ENCODE measurements at places on chromosomes 7 and 10.

- no peak for DNase-seq
Measured at GRCh38 chr10:32952094-32952493, 5.9 kb downstream of the ITGB1 start.

GRCh38 chr7:86844608-86845007, 200.9 kb downstream of the GRM3 start:
- DNase-seq: no peak

DNA sequence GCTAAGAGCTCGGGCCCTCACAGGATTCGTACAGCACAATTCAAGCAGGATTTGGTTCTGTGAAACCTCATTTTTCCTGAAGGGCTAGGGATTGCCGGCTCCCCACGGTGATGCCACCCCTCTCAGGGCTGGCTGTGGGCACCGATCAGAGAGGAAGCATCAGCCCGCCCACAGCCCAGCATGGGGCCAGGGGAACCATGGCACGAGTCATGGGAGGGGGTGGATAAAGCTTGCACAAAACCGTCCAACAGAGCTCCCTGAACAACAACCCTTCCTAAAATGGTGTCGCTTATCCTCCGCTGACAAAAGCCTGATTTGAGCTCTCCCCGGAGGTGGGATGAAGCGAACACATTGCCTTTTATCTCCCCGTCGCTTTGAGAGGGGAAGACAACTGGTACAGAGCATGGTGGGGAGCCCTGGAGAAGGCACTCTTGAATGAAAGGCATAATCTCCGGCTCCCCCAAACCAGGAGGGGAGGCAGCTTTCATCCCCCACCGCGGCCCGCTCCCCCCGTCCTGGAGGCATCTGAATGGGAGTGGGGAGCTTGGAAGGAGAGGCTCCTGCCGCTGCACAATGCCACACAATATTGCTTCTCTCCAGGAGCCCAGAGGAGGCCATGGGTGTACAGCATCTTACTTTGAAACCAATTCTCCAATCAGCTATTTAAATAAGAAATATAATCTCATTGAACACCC, 144.0 kb downstream of the RPS24 start:
- no peak for DNase-seq

GRCh38 chr7:156764766-156765165, 124.2 kb downstream of the RNF32 start:
- no peak for DNase-seq

DNA sequence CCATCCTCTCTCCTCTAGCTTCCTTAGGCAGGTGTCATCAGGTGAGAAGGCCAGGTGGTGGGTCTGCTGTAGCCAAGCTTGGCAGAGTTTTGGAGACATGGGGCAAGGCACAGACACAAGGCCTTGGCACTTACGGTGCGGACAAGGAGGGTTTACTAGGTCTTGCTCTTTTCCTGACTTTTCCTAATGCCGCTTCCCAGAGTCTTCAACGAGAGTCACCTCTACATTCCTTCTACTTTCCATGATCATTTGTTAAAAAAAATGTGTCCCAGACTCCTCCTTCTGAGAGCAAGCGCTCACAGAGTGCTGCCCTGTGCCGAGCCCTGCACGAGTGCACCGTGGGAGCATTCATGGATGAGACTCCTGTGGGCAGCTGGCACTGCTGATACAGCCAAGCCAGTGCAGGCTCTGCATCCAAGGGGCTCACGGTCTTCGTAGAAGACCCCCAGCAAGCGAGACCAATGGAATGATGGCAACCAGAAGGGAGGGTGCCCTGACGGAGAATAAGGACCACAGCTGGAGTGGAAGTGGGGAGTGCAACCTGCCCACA, 243.0 kb upstream of the MKI67 start:
- DNase-seq: no peak

All from RWPE2 (cell line).